Endothelial cell (in vitro differentiated cells): ENCODE measurements at places on chromosomes 12 and 14. TPM values are rescaled to one million over a fixed set of nuclear protein-coding genes. Genes with fewer than 3 reads are reported as not detected.

The EGLN3 gene
- 14.2 TPM for total RNA-seq

The EIF4B gene
- 629 TPM for total RNA-seq

The POTEM gene
- not detected for total RNA-seq

The HAL gene
- 1.1 TPM for total RNA-seq

The IFI27 gene
- 3.8 TPM for total RNA-seq

The TSPAN9 gene
- 116 TPM for total RNA-seq

The CCDC175 gene
- not detected for total RNA-seq
